Fibroblast of skin of left biceps (primary cell): ENCODE measurements at places on chromosomes 3 and 15.

- DNase-seq, result no peak
Measured at GRCh38 chr3:25350725-25351114, 77.3 kb upstream of the RARB start.

DNA sequence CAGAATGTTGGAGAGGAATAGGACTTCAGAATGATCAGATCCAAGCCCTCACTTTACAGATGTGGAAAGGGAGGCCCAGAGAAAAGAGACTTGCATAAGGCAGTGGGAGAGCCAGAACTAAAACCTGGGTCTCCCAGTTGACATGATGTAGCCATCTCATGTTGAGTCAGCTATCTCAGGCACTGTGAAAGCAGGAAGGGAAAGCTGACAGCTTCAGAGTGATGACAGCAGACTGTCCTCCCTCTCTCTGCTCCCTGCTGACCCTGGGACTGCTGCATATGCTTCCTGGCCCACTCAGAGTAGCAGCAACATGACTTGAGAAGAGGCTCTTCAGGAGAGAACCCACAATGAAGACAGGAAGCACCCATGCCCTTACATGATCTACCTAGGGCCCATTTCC lies 14.7 kb downstream of the FHIT start:
- DNase-seq, result no peak

GRCh38 chr3:42876940-42877720 lies 1.5 kb upstream of the CYP8B1 start:
- no peak for DNase-seq

DNA sequence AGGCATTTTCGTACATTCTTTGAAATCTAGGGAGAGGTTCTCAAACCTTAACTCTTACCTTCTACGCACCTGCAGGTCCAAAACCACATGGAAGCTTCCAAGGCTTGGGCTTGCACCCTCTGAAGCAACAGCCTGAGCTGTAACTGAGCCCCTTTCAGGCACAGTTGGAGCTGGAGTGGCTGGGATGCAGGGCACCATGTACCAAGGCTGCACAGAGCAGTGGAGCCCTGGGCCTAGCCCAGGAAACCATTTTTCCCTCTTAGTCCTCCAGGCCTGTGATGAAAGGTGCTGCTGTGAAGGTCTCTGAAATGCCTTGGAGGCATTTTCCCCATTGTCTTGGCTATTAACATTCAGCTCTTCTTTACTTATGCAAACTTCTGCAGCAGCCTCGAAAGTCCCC lies 66.9 kb upstream of the ZBED2 start:
- no peak for DNase-seq

- DNase-seq, result no peak
Measured at GRCh38 chr3:140630366-140630765, 47.5 kb upstream of the TRIM42 start.

GRCh38 chr15:47434596-47434995 lies 282.7 kb upstream of the SEMA6D start:
- DNase-seq, result no peak

DNA sequence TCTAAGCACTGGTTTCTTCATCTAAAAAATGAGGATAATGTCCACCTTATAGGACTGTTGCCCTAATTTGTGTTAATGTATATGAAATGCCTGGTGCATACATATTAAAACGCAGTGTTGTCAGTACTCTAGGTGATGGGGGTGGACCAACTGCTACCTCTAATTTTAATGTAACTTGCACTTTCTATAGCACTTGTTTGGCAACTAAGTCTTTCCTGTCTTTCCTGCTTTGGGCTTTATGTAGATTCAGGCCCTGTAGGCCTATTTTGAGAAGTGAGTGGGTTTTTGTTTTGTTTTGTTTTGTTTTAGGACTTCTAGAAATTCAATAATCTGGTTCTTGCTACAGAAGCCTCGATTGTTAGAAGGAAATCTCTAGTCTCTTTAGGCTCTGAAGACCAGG lies 21.2 kb downstream of the SLC7A14 start:
- no peak for DNase-seq
